Stimulated activated CD8-positive, alpha-beta memory T cell treated with anti-CD3 and anti-CD28 coated beads, Interleukin-12 subunit alpha, Interleukin-12 subunit beta, amount 100 ng/mL, for 4 hours (primary cell): ENCODE measurements at places on chromosomes 5 and 9.

DNA sequence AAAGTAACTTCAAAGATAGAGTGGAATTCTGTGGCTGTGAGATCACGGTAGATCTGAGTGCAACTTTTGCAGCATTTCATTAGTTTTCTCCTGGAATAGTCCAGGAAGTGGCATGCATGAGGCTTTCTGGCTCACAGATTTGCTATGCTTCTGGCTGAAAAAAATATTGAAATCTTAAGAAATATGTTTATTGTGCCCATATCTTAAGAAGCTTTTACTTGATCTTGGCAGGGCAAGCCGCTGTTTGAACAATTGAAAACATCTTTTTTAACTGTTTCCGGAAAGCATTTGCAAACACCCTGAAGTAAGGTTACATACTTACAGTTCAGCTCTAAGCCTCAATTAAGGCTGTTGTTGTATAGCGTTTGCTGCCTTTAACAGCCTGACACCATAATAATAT is 135.7 kb upstream of the GDNF start:
- DNase-seq: no peak

GRCh38 chr9:75200892-75201470 is 112.7 kb downstream of the OSTF1 start:
- DNase-seq: no peak

DNA sequence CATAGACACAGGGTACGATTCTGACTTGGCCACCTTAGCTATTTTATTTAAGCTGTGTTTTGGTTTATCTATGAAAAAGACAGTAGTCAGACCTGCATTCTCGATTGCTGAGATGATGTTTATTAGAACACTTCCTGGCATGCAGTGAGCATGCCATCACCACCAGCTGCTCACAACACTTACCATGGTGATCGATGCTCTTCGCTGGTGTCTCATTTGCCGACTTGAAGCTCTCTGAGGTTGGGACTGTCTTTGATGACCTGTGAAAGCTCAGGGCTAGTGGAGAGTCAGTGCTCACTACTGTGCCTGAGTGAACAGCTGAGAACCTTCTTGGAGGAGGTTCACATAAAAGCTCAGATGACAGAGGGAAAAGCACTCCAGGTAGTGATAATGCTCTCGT is 4.4 kb upstream of the C9orf153 start:
- no peak for DNase-seq

DNA sequence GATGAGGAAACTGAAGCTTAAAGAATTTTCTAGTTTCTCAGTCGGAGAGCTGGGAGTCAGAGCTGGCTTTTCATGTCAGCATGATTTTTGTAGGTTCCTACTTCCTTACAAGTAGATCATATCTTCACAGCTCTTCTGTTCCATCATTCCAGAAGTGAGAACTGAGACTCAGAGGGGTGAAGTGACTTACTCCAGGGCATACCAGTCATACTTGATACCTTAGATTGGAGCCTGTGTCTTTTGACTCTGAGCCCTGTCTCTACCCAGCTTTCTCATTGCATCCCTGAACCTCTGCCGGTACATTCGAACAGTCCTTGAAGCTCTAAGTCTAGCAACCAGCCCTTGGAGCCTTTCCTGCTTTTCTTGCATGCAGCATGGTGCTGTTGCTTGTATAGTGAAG is 53.3 kb downstream of the MCCC2 start:
- DNase-seq: no peak

DNA sequence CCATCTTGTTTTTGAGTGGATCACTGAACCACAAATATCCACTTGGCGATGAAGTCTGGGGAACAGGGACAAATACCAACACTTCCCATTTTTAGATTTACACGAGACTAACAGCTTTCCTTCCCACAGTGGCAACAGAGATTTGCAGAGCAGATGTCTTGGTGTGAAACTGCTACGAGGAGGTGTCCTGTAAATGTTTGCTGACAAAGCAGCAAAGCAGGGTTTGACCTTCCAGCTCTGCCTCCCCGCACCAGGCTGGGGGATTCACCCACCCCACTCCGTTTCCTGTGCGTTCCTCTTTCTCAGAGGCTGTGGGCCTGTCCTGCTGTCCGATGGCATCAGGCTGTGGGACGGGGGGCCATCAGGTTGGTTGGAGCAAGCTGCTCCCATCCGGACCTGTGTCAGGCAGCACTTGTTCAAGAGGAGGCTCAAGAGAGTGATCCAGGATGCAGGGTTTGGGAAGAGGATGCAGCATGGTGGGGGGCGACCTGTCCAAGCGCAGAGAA is 693 bp upstream of the RGS3 start:
- no peak for DNase-seq

DNA sequence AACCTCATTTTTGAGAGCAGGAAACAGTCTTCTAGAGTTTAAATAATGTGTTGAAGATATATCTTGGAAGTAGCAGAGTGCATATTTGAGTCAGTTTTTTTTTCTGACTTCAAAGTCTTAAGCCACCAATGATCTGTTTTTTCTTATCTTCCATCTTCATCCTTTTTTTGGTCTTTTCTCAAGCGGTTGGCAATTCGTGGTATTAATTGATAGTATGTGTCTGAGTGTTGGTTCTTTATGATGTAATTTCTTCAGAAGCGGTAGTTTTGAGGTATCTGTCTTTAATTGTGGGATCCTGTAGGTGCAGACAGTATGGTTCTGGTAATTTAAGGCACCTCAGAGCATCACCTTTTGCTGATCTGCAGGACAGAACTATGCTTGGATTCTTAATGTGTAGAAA is 3.9 kb downstream of the CSNK1G3 start:
- no peak for DNase-seq

DNA sequence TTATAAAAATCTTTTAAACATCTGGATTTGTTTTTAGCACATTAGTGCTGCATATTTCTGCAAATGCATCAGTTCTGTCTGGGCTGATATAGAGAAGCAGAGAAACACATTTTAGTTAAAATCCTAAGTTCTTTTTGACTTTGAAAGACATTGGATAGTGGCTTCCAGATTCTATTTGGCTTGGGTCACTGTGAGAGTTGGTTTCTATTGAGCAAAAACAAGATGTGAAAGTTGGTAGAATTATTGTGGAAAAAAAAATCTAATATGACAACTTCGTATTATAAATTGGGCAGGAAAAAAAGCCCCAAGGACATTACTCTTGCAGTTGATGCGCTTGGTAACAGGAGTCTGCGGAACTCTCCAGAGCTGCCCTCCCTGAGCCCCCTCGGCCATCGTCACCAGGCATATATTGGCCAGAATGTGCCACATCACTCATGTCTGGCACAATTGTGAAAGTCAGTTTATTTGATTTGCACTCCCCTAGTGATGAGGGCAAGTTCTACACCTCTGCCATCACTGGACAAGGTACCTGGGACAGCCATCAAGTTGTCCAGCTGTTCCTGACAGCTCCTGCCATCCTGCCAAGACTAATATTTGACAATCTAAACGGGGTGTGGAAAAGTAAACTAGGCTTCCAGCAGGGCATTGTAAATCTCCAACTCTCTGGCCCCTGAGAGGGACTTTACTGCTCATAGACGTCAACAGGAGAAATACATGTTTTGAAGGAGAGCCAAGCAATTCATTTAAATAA is 334.5 kb downstream of the TENT4A start:
- DNase-seq: no peak

DNA sequence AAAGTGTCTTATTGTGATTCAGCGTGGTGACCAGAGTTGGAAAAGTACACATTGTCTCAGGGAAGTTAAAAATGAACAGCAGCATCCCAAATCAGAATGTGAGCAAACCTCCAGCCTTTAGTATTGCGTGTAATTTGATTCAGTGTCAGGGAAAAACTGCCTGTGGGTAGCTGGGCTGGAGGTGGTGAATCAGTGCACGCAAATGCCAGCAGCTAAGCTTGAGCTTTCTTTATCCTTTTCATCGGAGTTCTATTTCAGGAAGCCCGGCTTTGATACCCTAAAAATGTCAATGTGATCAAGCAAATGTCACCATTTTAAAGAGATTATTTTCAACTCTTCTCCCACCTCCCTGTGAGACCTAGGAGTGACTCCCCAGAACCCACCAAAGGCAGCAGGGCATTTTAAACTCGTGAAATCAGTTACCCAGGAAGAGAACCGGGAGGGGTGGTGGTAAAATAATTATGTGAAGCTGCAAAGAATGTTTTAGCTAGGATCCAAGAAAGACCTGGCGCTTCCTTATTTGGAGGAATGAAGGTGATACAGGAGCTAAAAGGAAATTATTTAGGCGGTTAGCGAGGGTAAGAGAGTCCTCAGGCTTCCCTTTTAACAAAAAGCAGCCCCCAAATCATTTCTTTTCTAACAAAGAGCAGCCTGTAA is 25.7 kb upstream of the C5orf47 start:
- DNase-seq: no peak

DNA sequence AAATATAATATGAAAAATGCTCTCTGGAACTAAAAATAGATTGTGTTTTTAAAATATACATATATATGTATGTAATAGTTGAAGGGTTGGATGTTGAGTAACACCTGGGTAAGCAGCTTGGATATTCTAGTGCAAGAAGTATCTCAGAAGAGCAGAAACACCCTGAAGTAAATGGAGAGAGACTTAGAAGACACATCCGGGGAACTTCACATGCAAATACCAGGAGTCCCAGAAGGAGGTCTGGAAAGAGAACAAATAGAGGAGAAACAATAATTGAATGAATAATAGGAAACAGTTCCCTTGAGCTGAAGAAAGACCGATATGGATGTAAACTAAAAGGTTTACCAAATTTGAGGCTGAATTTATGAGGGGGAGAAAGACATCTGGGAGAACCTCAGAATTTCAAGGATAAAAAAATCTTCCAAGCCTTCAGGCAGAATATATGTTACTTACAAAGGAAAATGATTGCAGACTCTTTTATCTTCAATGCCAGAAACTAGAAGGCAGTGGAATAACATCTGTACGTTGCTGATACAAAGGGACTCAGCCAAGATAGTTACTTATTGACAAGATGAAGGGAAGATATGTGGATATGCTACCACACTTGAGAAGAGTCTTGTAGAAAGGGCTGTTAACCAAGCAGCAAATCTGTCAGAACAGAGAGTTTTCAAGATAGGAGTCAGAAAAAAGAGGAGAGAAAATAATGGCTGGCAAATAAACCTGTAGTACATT is 42.7 kb downstream of the HSDL2 start:
- no peak for DNase-seq
